ENCODE measurements at places on chromosomes 11 and 22.
A peak's percentile ranks its signal among the peaks of the same experiment; 100 is the strongest.

DNA sequence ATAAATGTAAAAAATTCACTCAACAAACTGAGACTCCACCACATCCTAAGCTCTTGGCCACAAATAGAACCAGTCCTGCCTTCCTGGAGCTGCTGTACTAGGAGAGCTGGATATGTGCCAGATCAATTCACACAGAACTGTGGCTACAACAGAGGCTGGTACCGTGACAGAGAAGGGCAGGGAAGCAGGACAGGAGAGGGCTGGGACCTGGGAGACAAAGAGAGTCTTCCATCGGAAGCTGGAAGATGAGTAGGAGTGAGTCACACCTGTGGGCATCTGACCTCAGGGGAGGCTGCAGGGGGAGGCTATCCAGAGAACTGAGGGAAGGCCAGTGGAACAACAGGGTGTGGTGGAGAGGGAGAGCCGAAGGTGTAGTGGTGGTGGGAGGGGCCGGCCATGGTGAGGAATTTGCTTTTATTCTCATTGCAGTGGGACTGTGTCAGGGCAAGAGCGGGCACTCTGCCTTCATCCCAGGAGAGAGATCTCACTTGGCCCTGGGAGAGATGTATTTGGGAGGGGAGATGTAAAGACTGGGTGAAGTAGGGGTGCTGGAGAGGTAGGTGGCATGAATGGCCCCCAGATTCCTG, 1.9 kb upstream of the LTBP3 start:
- DNase-seq = no peak

- no peak for DNase-seq
Observed at GRCh38 chr11:14342906-14343305, 16.1 kb downstream of the RRAS2 start.

GRCh38 chr11:133819746-133820315, 25.5 kb downstream of the SPATA19 start:
- no peak for DNase-seq

GRCh38 chr11:30017445-30017895, 640 bp upstream of the KCNA4 start:
- no peak for DNase-seq

- no peak for DNase-seq
Observed at GRCh38 chr11:69355346-69355940, 61.5 kb downstream of the MYEOV start.

- no peak for DNase-seq
Observed at GRCh38 chr11:18071098-18071705, 25.1 kb upstream of the TPH1 start.

- peak; percentile 72 for DNase-seq
Observed at GRCh38 chr11:68010090-68011041, at the start of gene ALDH3B1. ALDH3B1 (plus strand) TSS chr11:68010327; CDS start chr11:68015298, 4,971 bp downstream.

GRCh38 chr22:42412744-42413333, 19.4 kb downstream of the NFAM1 start:
- DNase-seq = no peak
